ENCODE measurements at places on chromosomes 7 and 10.

DNA sequence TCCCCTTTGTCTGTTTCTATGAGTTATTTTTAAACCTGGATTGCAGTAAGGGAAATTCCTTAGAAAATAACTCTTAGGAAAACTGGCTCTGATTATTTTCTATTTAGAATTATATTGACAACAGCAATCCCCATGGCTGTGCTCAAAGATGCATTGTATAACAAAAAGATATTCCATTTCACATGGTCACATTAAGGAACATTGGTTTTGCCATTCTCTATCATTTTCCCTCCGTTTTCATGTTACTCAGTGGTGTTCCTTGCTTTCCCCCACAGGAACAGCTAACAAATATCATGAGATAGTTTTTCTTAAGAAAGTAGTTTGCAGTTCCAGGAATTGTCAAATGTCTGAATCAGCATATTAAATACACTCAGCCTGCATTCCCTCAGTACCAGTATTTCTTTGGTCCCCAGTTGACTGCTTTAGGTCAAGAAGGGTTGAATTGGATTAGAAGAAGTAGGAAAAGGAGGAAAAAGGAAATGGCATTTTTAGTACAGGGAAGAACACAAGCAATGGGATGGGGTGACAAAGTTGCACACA, 436.7 kb downstream of the TNS3 start:
- DNase-seq, result no peak

GRCh38 chr7:74030861-74031260, 2.9 kb downstream of the ELN start:
- no peak for DNase-seq

- DNase-seq, result no peak
Observed at GRCh38 chr10:89575031-89575430, 39.6 kb upstream of the SLC16A12 start.

DNA sequence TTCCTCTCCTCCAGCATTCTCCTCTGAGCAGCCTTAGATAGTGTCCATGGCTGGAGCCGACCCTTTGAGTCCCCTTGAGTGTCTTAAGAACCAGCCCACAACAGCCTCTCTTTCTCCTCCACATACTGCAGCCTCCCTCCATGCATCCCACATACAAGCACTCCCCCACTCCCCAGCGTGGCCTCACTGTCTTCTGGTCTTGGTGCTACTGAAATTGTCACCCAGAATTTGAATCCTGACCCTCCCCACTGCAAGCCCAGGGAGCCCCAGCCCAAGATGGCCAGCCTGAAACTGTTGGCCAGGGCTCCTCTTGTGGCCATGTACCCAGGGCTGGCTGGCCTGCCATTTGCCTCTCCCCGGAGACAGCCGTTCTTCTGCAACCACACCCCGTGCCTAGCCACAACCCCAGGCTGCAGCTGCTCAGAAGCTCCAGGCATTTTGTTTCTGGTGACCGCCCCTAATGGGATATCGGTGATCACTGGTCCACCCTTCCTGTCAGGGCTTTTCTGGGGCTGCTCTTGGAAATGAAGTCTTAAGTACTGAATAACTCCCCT, 18.8 kb upstream of the SH2D4B start:
- DNase-seq, result no peak

DNA sequence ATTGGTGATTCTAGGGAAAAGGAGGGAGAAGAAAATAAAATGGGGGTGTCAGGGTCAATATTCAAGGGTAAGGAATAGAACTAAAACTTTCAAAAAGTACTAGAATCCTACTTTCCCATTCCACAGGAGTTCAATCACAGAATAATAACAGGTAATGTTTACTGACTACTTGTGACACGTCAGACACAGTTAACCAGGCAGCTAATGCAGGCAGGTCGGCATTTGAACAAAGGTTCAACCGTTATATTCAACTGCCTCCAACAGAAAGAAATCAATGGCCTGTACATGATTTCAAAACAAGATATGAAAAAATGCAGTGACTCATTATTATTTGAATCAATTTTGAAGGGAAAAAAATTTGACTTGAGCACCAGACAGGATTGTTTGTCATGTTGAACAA, 3.1 kb downstream of the ASB15 start:
- no peak for DNase-seq

Measured in stimulated activated CD8-positive, alpha-beta memory T cell treated with anti-CD3 and anti-CD28 coated beads, Interleukin-2, amount 100 ng/mL, for 48 hours (primary cell).